Non-pigmented ciliary epithelial cell (primary cell): ENCODE measurements at places on chromosomes 13 and 19.

DNA sequence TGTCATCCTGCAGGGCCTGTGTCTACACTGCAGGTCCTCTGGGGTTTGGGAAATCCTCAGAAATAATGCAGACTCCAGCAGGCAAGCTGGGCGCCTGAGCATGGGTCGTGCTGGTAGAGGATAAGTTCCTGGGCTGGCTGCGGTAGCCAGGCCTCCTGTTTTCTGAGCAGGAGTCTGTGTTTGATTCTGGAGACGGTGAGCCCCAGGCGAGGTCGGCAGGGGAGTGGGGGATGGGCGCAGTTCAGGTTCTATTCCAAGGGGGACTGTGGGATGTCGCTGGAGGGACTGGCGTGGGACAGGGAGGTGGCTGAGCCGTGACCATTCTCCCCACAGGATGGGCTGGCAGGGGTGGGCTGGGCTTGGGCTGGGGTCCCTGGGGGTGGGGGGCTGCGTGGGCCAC, 154.7 kb downstream of the KDM4B start:
- DNase-seq, result no peak

DNA sequence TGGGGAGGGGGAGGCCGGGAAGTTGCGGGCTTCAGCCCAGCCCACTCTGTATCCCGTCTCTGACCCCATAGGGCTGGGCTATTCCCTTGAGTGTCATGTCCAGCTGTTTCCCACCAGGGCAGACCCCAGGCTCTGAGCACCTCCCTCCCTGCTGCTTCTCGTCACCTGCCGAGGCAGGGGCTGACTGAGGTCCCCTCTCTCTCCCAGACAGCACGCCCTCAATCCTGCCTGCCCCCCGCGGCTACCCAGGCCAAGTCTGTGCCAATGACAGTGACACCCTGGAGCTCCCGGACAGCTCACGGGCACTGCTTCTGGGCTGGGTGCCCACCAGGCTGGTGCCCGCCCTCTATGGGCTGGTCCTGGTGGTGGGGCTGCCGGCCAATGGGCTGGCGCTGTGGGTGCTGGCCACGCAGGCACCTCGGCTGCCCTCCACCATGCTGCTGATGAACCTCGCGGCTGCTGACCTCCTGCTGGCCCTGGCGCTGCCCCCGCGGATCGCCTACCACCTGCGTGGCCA, 625 bp downstream of the F2RL3 start:
- DNase-seq, result no peak

DNA sequence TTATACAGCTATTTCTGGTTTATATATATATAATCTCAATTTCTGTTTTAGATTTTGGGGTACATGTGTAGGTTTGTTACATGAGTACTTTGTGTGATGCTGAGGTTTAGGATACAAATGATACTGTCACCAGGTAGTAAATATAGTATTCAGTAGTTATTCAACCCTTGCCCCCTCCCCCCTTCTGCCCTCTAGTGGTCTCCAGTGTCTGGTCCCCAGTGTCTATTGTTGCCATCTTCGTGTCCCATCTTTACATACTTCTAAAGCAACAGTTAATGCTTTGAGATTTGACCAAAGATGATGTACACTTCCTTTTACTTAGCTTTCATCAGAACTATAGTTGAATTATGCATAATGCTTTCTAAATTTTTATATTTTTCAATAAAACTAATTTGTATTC, 1623.4 kb upstream of the PRR20A start:
- DNase-seq, result no peak

- DNase-seq, result no peak
Observed at GRCh38 chr19:49415102-49415809, 8.0 kb downstream of the PTH2 start.

DNA sequence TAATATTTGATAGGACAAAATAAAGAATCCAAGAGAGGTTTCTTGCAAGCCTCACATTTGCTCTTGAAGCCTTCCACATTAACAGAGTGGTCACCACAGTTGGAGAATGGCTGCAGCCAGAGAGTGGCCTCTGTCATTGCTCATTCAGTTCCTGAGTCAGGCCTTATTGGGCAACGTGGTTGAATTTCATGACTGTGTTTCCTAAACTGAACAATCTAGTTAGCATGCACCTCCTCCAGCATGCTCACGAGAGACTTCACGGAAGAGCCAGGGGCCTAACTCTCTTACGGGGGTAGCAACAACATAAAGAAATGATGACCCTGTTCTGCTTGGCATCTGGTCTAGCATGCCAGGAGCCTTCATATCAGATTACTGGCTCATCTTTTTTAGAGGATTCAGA, 9.6 kb upstream of the UBL3 start:
- no peak for DNase-seq
